NCI-H1436 (cell line): ENCODE measurements at places on chromosomes 3 and 15.

GRCh38 chr3:172138792-172139507 is 99.6 kb downstream of the FNDC3B start:
- no peak for DNase-seq

DNA sequence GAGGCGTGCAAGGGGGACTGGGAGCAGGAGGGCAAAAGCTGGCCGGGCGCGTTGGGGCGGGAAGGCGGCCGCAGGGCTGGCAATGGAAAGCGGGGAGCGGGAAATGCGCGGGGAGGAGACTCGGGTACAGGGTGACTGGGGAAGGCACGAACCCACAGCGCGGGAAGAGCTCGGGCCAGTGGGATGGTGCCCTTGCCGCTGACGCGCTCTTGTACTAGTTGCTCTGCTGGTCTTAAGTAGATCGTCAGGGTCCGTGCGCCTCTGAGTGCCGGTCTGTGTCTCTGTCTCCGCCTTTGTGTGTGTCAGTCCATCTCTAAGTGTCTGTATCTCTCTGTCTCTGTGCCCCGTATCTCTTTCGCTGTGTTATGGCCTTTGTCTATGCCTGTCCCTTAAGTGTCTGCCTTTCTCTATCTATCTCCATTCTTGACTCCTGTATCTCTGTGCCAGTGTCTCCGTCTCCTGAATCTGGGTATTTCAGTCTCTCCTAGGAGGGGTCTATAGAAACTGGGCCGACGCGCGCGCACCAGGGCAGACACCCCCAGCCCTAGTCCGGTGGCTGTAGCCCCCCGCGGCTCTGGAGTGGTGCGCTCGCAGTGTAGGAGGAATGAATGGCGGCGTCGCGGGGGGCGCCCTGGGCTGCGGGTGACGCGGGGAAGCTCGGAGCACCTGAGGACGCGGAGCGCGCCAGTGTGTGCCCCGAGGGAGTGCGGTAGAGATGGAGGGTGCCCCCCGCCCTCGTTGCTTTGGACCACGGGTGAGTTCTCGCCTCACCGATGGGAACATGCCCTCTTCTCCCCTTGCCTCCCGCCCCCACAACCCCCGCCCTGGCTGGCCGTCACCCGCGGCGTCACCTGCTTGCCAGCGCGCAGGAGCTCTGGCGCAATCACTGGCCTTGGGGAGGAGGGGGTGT is 756 bp upstream of the CAMK2N2 start:
- DNase-seq = peak; percentile 76

GRCh38 chr3:106534206-106534605 is 665.4 kb upstream of the CBLB start:
- no peak for DNase-seq

DNA sequence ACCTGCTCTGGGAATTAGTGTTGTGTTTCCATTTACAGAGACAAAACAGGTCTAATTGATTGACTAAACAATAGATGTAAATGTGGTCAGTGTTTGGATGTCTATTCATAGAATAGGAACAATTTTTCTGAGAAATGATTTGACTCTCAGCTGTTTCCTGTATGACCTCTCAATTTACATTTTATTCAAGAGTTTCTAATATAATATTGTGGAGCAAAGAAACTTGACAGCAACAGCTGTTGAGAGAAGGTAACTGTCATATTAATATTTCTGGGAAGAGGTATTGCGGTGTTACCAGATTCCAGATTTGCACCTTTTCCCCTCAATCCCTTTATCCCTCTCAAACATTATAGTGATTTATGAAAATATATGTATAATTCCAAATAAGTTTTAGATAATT is 3.7 kb upstream of the NR1I2 start:
- no peak for DNase-seq

DNA sequence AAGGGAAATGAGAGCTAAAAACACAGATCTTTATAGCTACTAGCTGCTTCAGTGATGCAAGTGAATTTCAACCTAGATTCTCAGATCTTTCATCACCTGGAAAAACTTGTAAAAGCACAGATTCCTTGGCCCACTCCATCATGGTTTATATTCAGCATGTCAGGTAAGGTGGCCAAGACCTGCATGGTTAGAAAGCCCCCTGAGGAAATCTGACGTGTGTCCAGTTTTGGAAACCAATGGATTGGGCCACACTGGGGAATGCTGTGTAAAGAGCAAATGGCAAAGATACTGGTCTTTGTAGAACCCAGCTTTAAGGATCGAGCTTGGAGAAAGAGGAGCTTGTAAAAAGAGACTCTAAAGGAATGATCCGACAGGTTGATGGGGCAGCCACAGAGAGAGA is 397.0 kb upstream of the ARRDC4 start:
- DNase-seq = no peak

DNA sequence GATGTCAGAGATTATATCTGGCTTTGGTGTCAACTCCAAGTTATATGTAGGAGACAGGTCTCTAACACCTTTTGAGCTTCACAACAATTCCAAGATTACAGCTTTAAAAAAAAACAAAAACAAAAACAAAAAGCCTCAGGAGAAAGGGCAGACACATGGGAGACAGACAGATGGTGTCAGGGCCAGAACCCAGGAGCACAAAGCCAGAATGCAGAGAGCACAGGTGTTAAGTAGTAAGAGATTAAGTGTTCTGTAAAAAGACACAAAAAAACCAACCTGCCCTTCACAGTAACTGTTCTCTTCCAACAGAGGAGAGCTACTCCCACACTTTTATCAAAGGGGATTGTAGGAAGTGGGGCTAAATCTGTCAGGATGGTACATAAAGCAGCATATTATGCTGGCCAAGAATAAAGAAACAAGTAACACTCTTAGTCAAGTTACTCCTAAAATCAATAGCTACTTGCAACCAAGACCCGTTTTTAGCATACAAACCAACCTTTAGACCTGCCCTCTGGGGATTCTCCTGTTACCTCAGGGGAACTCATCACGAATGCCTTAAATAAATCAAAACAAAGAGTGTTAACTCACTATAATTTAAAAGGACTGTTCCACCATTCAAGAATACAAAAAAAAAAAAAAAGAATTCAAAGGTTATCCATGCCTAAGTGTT is 5.9 kb downstream of the CPEB1 start:
- DNase-seq = peak; percentile 17

DNA sequence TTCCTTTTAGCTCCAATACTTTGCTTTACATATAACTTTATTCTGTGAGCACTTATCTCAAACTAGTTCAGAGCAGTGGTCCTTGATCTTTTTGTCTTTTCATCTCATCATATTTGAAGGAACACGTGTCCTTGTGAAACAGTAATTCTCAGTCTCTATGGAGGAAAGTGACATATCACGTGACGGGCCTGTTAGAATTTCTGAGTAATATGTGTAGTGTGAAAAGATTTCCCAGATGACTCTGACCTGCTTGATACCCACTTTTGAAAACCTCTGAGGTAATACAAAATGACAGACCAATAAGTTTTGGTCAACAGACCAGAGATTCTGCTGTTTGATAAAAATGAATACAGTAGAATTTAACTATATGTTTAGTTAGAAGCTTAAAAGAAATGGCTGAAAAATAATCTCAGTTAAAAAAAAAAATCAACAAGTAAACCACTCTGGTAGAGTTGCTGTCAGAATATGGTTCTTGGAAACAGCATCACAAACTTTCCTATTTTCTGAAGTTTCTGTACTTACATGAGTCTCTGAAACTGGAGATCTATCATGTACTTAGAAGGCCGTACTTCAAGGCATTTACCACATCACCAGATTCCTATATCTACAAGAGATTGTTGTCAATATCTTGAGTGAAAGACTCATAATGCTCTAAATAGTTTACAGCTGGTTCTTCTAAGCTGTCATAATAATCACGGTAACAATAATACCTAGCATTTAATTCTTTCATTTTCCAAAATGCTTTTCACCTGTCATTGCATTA is 590.2 kb upstream of the TBL1XR1 start:
- no peak for DNase-seq

DNA sequence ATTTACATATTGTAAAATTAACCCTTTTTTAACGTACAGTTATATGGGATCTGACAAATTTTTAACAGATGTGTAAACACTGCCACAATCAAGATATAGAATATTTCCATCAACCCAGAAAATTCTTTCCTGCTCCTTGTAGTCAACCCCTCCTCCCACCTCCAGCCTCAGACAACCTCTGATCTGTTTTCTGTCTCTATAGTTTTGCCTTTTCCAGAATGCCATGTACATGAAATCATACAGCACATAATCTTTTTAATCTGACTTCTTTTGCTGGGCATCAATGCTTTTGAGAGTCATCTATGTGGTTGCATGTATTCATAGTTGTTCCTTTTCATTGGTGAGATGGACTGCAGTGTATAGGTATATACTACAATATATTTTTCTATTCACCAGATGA is 153.0 kb downstream of the SMAD6 start:
- DNase-seq = no peak

GRCh38 chr15:54500330-54500729 is 522.1 kb downstream of the UNC13C start:
- no peak for DNase-seq
